ENCODE measurements at places on chromosomes 6 and 20.

GRCh38 chr20:43938932-43939761 lies 24.5 kb downstream of the TOX2 start:
- no peak for DNase-seq

- DNase-seq, result no peak
These were observed 658.2 kb downstream of the GRIK2 start for GRCh38 chr6:102051720-102052119.

DNA sequence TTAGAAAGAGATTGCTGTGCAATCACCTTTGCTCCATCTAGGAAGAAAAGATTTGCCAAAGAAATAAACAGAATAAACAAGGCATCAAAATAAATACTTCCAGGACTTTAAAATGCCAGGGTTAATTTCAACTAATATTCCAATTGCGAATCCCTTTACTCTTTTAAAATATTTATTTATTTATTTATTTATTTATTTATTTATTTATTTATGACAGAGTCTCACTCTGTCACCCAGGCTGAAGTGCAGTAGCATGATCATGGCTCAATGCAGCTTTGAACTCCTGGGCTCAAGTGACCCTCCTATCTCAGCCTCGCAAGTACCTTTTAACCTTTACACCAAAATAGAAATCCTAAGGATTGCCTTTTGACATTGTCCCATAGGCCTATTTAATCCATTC lies 191.1 kb downstream of the EDN1 start:
- no peak for DNase-seq

DNA sequence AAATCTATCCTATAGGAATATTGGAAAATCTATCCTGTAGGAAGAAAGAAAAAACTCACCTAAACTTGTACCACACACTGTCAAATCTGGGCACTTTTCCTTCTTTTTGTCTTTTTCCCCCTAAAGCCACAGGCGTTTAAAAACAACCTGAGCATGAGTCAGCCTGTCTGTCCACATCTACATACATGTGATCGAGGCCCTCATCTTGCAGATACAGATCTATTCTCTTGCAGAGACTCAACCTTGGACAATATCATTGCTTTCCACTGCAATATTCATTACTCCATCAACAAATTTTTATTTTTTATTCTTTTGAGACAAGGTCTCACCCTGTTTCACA lies 95.9 kb upstream of the IYD start:
- DNase-seq, result no peak

DNA sequence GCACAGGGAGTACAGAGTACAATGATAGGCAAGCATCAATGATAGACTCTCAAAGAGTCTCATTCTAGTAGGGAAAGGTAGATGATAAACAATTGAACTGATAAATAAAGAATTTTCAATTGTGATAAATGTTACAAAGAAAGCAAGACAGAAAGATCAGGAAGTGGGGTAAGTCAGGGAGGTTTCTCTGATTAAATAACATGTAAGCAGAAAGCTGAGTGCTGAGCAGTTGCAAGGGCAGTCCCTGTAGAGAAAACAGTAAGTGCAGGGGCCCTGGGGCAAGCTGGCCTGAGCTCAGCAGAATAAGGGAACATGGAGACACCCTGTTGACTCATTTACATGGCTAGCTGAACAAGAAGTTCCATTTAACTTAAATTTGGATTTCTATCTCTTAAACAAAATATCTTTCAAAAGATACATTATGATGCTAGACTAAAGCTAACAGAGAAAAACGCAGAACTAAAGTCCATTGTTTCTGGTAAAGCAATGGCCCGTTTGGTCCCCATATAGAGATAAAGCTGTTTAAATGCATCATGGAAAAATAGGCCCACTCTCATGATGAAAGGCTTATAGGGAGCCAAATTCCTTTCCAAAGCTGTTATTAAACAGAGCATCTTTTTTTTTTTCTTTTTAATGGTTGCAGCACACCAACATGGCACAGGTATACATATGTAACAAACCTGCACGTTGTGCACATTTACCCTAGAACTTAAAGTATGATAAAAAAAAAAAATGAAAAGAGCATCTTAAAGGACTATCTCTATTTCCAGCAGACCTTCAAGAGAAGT lies 5.3 kb upstream of the TNFAIP3 start:
- DNase-seq, result no peak
